ENCODE measurements at places on chromosomes 4 and X.

DNA sequence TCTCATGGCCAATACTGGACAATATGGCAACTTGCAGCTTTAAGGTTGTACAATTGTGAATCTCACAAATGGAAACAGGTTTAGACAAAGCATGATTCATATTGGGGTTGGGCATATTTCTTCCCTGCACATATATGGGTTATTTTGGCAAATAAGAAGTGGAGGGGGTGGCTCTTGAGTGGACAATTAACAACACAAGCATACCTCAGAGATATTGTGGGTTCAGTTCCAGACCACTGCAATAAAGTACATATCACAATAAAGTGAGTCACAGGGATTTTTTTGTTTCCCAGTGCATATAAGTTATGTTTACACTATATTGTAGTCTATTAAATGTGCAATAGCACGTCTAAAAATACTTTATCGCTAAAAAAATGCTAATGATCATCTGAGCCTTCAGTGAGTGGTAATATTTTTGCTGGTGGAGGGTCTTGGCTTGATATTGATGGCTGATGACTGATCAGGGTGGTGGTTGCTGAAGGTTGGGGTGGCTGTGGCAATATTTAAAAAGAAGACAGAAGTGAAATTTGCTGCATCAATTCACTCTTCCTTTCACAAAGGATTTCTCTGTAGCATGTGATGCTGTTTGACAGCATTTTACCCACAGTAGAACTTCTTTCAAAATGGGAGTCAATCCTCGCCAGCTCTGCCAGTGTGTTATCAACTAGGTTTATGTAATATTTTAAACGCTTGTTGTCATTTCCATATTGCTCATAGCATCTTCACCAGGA, 50.5 kb upstream of the OGT start:
- DNase-seq, result no peak

DNA sequence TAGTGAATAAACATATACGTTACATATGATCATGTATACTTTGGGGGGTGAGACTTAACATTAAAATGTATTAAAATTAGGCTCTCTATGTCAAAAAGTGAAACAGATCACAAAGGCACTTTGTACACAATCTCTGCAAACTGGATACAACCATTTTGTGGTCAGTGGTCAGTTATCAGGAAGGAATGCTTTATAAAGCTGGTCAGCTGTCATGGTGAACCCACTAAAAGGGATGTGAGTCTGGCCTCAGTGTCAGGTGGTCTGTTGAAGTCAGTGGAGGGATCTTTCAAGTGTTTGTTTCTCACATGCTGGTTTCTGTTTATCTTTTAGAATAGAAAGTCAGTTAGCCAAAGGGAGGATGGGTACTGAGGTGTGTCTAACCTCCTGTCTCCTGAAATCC, 875.5 kb upstream of the INTU start:
- DNase-seq, result no peak

GRCh38 chrX:107676559-107677378, 48.5 kb downstream of the PRPS1 start:
- DNase-seq, result peak; percentile 58

DNA sequence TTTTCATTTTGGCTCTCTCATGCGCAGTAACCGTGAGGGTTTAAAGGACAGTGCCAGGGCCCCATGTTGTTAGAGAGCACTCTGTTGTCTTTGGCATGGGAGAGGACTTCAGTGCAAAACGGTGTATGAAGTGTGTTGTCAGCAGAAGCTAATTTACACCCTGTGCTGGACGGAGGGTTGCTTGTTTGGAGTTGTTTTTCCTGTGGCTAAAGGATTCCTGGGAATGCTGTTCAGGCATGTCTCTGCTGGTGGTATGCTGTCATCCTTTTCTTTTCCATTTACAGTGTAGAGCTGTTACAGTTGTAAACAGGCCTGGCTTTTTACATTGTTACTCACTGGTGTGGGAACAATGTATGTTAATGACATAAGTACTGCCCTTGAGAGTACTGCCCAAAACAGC, 206.3 kb downstream of the CBR4 start:
- DNase-seq, result peak; percentile 52

DNA sequence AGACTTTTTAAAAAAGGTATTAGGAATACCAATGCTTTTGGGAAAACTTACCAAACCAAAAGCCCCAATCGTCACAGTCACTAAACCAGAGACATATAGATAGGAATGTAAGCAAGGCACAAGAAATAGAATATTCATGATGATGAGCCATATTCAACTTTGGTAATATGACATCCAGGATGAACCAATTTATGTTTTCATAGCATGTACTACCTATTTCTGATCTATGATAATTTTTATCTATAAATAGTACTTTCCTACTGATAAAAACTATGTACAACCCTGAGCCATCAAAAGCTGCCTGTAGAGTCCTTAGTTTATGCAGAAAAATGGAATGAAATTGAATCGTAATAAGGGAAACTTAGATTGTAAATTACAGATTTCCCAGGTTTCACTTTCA, 18.9 kb downstream of the CAMK2D start:
- DNase-seq, result no peak

DNA sequence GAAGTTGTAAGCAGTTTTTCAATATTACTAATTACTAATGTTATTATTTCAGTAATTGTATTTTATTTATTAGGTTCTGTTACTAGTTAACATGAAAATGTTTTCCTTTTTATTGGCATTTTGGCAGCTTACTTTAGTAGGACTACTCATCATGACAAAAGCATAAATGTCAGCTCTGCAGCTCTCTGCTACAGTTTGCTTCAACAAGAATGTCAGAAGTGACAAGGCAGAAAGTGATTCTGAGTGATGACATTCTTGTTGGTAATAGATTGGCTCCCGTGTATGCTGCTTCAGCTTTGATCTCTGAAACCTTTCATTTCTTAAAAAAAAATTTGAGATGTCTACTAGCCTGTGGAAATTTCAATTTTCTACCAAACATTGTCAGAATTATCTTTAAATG, 1193.9 kb downstream of the FSTL5 start:
- DNase-seq, result no peak

DNA sequence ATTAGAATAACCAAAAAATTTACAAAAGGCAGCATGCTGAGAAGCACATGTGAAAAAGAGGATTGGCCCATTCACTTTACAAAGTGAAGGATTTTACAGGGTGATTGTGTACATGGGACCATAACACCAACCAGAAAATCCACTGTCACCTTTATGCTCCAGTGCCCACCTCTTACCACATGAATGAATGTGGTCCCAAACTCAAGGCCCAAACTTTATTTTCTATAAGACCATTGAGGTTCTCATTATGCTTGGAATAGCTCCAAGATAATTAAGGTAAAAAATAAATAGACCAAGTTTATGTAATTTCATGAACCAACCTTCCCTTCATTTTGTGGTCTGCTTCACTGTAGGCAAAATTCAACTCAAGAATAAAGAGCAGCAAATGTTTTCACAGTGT, 24.3 kb upstream of the MYOZ2 start:
- DNase-seq, result no peak

DNA sequence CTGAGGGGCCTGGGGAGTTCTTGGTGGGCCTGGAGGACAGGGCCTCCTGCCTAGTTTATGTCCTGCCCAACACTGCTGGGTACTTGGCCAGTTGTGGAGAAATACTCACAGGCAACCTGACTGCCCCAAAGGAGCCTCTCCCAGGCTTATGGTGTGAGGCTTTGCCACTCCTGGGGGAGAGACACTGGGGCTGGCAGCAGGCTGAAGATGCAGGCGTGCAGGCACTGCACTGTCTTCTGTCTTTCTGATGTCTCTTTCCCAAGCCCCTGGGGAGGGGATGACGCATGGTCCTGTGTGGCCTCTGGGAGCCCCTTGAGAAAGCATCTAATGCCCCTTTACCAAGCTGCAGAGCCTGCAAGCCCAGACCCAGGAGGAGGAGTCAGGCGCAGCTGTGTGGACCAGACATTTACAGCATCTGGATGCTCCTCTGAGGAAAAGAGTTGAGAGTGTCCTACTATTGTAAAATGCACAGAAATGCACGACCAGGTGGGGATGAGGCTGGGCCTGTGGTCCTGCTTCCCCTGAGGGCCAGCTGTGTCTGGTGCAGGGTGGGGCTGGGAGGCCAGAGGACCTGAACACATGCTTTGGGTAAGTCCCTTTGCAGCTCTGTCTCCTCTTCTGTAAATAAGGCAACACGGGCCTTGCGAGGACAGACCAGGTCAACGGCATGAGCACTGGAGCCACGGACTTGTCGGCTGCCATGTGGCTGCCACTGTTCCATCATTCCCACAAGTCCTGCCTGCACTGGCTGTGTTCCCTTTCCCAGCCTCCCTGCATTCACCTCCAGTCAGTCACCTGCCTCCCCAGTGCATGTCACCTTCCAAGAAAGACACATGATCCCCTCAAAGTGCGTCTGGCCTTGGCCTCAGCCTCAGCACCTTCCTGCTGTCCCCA, 8.4 kb downstream of the TMEM271 start:
- DNase-seq, result no peak

DNA sequence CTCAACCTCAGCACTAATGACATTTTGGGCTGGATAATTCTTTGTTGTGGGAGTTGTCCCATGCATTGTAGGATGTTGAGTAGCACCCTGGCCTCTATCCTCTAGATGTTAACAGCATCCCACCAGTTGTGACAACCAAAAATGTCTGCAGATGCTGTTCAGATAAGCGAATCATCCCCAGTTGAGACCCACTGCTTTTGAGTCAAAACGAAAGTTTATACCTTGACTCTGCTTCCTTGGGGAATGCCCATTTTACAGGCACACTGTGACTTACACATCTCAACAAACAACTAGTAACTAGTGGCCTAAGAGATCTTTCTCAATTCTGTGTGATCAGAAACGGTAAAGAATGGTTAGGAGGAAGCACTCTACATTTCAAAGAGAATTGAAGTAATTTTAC, 37.0 kb downstream of the SEPSECS start:
- DNase-seq, result no peak

DNA sequence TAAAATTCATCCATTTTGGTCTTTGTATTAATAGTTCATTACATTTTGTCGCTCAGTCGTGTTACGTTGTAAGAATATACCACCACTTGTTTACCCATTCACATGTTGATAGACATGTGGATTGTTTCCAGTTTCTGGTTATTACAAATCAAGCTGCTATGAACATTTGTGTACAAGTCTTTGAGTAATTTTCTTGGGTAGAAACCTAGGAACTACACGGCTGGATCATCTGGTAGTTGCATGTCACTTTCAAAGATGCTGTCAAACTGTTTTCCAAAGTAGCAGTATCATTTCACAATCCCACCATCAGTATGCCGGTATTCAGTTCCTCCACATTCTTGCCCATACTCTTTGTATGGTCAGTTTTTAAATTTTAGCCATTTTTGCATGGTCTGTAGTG, 98.0 kb downstream of the GASK1B start:
- no peak for DNase-seq

- no peak for DNase-seq
Observed at GRCh38 chrX:47690175-47690574, 31.2 kb upstream of the UXT start.

DNA sequence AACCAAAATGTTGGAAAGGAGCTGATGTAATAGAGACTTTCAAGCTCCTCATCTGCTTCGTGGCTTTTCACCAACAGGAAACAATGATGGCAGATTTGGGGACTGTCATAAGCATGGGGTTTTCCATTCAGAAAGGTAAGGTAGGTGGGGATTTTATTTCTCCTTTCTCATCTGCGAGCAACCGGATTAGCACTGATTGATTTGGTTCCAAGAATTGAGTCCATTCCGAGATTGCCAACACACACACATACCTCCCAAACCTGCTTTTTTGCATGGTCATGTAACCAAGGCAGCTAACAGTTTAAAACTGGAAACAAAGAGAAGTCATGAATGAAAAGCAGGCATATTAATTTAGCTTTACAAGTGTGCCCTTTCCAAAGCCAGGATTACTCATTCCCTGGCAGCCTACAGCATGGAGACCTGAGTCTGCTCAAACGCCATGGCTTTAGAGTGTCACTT, 63.0 kb upstream of the LNX1 start:
- DNase-seq, result peak; percentile 46

DNA sequence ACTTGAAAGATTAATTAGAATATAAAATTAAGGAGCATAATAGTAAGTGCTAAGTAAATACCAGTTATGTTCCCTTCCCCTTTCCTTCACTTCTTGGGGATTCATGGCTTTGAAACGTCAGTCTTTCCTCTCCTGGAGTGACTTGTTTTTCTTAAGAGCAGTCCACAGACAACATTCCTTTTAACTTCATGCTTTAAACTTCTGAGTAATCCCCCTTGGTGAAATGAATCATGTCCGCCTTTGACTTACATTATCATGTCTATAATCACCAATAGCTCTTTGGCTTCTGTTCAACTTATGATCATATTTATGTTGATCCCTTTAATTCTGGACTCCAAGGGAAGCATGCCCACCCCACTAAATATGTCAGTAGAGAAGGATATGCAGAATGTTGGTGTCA, 1012.1 kb upstream of the SLIT2 start:
- peak; percentile 20 for DNase-seq

- no peak for DNase-seq
Observed at GRCh38 chrX:5726224-5726623, 502.4 kb downstream of the NLGN4X start.

DNA sequence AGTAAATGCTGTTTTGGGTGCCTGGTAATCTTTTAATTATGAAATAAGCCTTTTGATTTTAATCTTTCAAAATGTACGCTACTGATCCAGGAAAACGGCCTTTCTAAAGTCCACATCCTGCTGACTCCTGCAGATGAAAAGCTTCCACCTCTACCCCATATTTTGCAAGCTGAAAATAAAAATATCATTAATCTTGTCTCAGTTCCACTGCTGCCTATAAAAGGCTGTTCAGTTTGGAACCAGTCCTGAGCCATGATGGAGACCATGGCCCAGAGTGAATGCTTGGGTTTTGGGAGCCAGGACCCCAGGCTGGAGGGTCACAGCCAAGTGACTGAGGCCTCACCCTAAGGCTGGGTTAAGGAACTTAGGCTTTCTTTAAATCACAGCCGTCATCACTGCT, 110.8 kb downstream of the AFF1 start:
- no peak for DNase-seq

- DNase-seq, result no peak
Observed at GRCh38 chrX:107713203-107713542, 62.4 kb downstream of the TSC22D3 start.

GRCh38 chr4:119103263-119103662, 32.4 kb upstream of the MYOZ2 start:
- peak; percentile 98 for DNase-seq

GRCh38 chr4:62517716-62518115, 1317.6 kb downstream of the ADGRL3 start:
- no peak for DNase-seq

DNA sequence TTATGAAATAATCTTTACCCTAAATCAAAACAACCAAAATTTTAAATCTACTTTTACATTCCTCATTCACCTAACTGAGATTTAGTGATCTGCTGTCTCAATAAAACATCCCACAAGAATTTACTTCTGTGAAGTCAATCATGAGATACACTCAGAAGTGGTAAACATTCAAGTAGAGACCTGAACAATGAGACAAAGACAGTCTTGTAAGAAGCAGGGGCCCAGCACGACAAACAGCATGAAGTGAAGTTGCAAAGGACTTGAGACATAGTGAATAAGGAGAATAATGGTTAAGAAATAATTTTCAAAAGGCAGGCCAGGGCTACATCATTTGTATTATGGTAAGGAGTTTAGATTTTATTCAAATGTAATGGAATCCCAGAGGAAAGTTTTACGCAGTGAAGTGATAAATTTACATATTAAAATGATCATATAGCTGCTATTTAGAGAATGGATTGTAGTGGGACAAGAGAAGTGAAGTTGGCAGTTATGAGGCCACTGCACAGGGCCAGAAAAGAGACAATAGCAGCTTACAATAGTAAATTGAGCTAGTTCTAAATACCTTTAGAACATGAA, 101.9 kb downstream of the MAB21L2 start:
- no peak for DNase-seq

- no peak for DNase-seq
Observed at GRCh38 chr4:137543198-137543597, 10.9 kb upstream of the PCDH18 start.

- DNase-seq, result no peak
Observed at GRCh38 chrX:56232221-56233082, at the start of gene KLF8. TSS of gene KLF8 (plus strand) at chrX:56232356. CDS start at chrX:56233335, 979 bp downstream.
